ENCODE measurements at places on chromosomes 1 and 21. TPM values are rescaled to one million over a fixed set of nuclear protein-coding genes. Genes with fewer than 3 reads are reported as not detected.

Gene C1orf210
- total RNA-seq = not detected

Gene MAP3K6
- 3.3 TPM for total RNA-seq

Gene GREM2
- not detected for total RNA-seq

Gene CFHR3
- total RNA-seq = not detected

GRCh38 chr1:107900090-107900945, 64.7 kb downstream of the VAV3 start:
- DNase-seq = no peak

GRCh38 chr1:4276238-4276637, 376.2 kb upstream of the C1orf174 start:
- DNase-seq = no peak

GRCh38 chr1:60228041-60228491, 154.5 kb upstream of the C1orf87 start:
- DNase-seq = no peak

GRCh38 chr1:58964880-58965279, 181.0 kb upstream of the JUN start:
- DNase-seq = no peak

GRCh38 chr1:35530168-35530567, 27.0 kb downstream of the KIAA0319L start:
- DNase-seq = no peak

GRCh38 chr1:223651291-223651991, 14.1 kb downstream of the CAPN8 start:
- DNase-seq = no peak

DNA sequence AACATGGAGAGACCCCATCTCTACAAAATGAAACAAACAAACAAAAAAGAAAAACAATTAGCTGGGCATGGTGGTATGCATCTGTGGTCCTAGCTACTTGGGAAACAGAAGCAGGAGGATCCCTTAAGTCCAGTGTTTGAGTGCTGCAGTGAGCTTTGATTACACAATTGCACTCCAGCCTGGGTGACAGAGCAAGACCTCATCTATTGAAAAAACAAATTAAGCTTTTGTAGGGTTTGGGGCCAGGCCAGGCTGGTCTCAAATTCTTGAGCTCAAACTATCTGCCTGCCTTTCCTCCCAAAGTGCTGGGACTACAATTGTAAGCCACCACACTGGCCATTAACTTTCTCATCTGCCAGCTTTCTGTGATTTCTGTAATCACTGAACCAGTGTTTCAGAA, 27.2 kb downstream of the NIPAL3 start:
- DNase-seq = no peak

All from dermis microvascular lymphatic vessel endothelial cell (primary cell).